ENCODE measurements at places on chromosomes 2 and 18.
A peak's percentile ranks its signal among the peaks of the same experiment; 100 is the strongest.

- DNase-seq, result no peak
Observed at GRCh38 chr2:187383043-187383800, 64.8 kb downstream of the CALCRL start.

GRCh38 chr2:222561817-222562645, 93.9 kb downstream of the FARSB start:
- no peak for DNase-seq

- no peak for DNase-seq
Observed at GRCh38 chr2:32671885-32672533, 44.2 kb downstream of the TTC27 start.

- no peak for DNase-seq
Observed at GRCh38 chr2:40734797-40735196, 282.9 kb upstream of the SLC8A1 start.

- no peak for DNase-seq
Observed at GRCh38 chr18:33600846-33601245, 22.8 kb downstream of the ASXL3 start.

GRCh38 chr2:217049956-217050355, 190.1 kb upstream of the TNP1 start:
- no peak for DNase-seq

GRCh38 chr2:219552382-219553167, 8.7 kb downstream of the TMEM198 start:
- peak; percentile 59 for DNase-seq

DNA sequence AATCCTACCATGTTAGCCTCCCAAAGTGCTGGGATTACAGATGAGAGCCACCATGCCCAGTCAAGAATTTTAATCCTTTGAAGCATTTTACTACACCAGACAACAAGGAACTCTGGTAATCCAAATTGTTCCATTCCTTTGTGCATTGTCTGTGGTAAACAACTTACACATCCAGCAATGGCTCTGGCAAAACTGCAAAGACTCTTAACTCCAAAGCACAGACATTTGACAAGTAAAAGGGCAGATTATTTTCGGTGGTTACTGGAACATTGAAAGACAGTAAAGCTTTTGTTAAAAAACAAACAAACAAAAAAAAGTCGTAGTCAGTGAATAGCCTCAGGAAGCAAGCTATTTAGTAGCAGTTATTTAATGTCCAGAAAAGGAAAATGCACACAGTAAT, 33.2 kb upstream of the RMND5A start:
- no peak for DNase-seq

DNA sequence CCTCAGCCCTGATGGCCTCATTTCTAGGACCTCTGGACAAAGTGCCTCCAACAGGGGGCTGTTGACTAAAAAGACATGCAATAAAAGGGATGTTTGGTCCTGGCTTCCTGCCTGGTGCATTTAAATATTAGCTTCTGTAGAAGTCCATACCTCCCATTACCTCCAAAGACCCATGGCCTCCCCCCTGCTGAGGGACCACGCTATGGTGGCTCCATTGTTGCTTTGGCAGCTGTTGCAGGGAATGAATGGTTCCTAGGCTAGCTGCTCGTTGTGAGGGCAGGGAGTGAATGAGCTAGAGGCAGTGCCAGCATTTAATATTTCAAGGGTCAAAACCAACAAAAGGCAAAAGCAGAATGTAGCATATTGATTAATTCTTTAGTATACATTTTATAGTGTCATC, 285.9 kb downstream of the SLC8A1 start:
- DNase-seq, result no peak

DNA sequence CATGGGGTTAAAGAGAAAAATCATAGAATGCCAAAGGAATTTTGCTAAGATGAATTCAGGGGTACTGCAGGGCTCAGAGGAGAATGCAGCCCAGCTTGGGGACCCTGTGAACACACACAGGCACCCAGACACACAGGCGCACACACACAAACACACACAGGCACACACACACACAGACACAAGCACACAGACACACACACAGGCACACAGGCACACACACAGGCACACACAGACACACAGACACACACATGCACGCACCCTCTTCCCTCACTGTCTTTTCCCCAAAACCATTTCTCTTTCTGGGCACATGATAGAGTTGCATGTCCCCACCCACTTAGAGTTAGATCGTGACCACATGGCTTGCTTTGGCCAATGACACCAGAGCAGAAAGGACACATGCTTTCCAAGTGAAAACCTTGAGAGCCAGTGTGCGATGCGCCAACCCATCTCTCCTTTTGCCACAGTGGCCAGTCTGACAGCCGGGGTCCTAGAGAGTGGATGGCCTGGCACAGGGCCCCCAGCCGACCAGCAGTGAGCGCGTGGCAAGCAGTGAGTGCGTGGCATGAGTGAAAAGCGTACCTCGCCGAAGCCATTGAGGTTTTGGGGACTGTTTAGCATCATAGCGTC, 163.3 kb downstream of the KLHL29 start:
- DNase-seq, result no peak

DNA sequence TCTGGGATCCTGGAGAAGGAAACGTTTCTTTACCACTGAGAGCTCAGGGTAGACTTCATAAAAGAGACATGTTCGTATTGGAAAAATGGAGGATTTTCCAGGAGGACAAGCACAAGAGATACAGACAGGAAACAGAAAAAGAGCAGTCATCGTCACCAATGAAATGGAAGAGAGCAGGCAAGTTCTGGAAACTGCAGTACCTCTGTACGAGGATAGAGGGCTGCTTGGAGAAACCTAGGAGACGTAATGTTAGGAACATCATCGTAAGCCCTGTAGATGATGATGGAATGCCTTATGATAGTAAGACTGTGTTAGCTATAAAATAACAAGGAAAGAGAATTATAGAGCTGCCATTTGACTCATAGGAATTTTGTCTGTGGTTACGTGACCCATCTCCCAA, 121.1 kb upstream of the KLHL14 start:
- DNase-seq, result no peak

DNA sequence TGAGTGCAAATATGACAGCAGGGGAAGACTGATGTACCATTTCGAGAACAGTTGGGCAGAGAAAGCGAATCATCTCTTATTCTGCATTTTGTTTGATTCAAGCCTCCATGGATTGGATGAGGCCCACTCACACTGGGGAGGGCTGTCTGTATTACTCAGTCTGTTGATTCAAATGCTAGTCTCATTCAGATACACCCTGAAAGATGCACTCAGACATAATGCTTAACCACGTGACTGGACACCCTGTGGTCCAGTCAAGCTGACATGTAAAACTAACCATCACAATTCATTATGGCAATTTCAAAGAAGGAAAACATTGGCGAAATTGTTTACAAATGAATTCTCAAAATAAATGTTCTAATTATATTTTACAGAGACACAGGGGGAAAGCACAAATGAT, 1210.2 kb downstream of the DPP10 start:
- no peak for DNase-seq

DNA sequence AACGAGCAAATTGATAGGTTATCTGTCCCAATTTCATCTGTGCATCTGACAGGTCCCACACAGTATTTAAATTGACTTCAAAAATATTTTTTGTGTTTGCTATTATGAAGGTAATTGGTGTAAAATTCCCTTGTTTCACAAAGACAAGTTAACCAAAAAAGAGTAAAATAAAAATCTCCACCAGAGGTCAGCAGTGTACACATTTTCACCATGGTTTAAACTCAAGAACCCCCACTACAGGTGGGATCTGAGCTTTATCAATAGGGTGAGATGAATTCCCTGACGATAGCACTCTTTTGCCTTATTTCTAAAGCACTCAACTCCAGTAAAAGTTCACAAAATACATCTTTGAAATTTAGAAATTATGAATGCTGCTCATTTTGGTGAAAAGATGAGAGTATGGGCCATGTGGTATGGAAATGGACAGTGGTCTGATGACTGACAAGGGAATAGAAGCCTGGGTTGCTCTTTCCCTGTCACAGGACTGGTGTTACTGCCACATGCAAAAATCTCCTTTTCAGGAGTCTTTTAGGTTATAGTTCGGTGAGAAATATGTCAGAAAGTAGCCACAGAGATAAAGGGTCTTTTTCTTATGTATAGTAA, 68.0 kb downstream of the SERPINB8 start:
- no peak for DNase-seq

- DNase-seq, result no peak
Observed at GRCh38 chr2:3539836-3540235, 18.3 kb downstream of the RNASEH1 start.

DNA sequence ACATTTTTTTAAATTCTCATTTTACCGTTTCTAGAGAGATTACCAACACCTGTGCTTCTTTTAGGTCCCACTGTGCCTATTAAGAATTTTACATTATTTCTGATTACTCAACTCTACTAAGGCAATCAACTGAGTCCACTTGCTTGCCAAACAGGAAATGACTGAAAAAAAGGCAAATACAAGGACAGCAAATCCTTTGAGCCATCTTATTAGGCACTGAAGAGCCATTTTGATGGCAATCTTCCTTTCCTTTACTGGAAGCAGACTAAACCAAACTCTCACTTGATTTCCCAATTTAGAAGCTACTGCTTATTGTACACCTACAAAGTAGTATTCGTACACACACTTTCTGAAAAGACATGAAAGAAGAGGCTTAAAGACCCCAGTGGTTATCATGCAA, 121.4 kb upstream of the COL3A1 start:
- DNase-seq, result no peak

DNA sequence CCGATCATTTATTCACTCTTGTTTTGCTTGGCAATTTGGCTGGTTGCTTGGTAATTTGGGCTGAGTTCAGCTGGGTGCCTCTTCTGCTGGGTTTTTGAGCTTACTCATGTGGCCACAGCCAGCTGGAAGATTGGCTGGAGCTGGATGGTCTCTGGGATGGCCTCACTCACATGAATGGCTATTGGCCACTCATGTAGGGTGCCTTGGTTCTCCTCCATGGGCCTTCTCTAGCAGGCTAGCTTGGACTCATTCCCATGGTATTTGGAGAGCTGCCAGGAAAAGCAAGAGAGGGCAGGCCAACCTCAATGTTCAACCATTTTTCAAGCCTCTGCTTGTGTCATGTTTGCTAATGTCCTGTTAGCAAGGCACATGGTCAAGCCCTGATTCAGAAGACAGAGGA, 16.9 kb downstream of the ZAP70 start:
- no peak for DNase-seq

DNA sequence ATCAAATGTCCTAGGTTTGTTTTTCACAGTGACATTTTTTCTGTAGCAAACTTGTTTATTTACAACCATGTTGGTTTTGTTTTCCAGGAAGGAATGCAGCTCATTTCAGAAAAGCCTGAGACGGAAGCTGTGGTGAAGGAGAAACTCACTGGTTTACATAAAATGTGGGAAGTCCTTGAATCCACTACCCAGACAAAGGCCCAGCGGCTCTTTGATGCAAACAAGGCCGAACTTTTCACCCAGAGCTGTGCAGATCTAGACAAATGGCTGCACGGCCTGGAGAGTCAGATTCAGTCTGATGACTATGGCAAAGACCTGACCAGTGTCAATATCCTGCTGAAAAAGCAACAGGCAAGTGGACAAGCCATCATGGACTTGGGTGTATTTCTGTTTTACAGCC, 79.2 kb upstream of the EML6 start:
- DNase-seq, result no peak

DNA sequence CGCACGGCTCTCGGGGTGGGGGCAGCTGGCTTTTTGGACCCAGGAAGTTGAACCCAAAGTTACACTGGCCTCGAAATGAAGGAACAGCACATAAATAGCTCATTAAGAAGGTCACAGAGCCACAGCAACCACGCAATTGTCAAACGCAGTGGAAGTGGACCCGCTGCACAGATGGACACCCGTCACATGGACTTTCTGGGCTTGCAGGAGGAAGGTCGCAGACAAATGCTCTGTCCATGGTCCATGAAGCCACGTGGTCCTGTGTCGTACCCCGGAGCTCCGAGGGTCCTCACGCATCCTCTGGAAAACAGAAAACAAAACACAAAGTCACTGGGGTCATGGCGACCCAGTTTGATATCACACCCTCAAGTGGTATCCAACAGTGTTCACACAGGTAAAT, 308.1 kb upstream of the SALL3 start:
- DNase-seq, result no peak

GRCh38 chr18:5297597-5297996, 2.1 kb upstream of the ZBTB14 start:
- DNase-seq, result no peak

DNA sequence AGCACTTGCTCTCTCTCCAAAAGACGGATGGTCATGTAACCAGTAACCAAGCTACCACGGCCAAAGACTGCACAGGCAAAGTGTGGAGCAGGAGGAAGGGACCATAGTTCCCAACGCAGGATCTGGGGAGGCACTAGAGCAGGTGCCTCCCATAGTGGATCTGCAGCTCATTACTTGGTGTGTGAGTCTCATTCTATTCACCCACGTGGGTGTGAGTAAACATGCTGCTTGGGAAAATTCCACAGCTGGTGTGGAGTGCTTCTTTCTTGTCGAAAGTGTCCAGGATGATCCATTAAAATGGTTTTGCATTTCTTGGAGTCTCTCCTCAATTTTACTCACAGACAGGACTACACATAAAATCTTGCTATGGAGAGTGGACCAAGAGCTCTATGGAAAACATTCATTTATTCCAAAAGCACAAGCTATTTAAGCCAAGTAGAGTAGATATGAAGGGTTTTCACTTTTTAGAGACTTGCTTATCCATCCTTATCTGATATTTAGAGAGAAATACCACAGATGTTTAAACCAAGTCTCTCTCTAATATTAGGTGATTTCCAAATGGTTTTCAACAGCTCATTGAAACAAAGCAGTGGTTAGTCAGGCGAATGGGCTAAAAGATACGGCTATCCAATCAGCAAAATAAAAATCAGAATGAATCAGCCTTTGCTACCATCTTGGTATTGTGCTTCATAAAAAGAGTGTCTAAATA, 104.3 kb upstream of the CCDC195 start:
- DNase-seq, result no peak

- DNase-seq, result no peak
Observed at GRCh38 chr2:188964976-188965546, 9.1 kb upstream of the COL3A1 start.

GRCh38 chr2:120445449-120446143, 99.7 kb downstream of the INHBB start:
- no peak for DNase-seq

DNA sequence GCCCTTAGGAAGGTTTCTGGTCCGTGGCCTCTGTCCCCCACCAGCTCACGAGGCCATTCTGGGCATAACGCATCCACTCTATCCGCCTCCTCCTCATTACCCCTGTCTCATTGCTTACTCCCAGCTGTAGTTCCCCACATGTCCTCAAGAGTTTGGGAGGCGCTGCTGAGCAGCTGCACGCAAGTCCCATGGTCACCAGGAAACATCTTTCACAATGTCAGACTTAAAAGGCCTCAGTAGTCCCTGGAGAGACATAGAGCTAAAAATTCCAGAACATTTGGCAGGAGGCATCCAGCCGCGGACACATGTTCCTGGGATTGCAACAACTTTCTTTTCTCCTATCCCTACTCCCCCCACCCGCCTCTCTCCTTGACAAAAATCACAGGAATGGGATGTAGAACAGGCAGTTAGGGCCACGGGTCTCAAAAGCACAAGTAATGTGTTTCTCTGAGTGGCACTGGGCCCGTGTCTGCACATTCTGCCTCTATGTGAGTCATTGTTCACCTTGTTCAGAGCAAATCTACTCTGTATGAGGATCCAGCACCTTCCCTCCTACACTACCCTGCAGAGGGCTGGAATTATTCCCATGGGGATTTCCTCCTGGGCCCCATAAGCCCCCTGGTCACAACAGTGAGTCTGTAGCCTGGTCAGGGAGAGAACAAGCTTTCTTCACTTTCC, 8.1 kb downstream of the LBH start:
- DNase-seq, result peak; percentile 60

- DNase-seq, result no peak
Observed at GRCh38 chr2:117273009-117273671, 541.4 kb upstream of the DDX18 start.
